ENCODE measurements at places on chromosomes 16 and 17. TPM values are rescaled to one million over a fixed set of nuclear protein-coding genes. Genes with fewer than 3 reads are reported as not detected.

Gene KRT17
- total RNA-seq: not detected

Gene SOST
- not detected for total RNA-seq

Gene THUMPD1
- 58.6 TPM for total RNA-seq

Gene CA7
- not detected for total RNA-seq

Gene KRTAP9-7
- total RNA-seq: not detected
